ENCODE measurements at places on chromosomes 7 and 10. TPM values are rescaled to one million over a fixed set of nuclear protein-coding genes. Genes with fewer than 3 reads are reported as not detected.

SPDYE18 gene
- 0.16 TPM for polyA plus RNA-seq

RUFY2 gene
- polyA plus RNA-seq, result 11.2 TPM

HERPUD2 gene
- polyA plus RNA-seq, result 10.8 TPM

TMEM270 gene
- not detected for polyA plus RNA-seq

SLK gene
- polyA plus RNA-seq, result 15.5 TPM

MINDY4 gene
- polyA plus RNA-seq, result 10.0 TPM

WDFY4 gene
- not detected for polyA plus RNA-seq

FEZF1 gene
- polyA plus RNA-seq, result not detected

TMEM184A gene
- not detected for polyA plus RNA-seq

PDZD7 gene
- polyA plus RNA-seq, result 0.07 TPM

ADRA2A gene
- polyA plus RNA-seq, result not detected

PRSS2 gene
- polyA plus RNA-seq, result 1.4 TPM

ZNF736 gene
- 7.6 TPM for polyA plus RNA-seq

TMEM176A gene
- not detected for polyA plus RNA-seq

STAMBPL1 gene
- polyA plus RNA-seq, result not detected

AGAP6 gene
- 43.8 TPM for polyA plus RNA-seq

CADPS2 gene
- 0.08 TPM for polyA plus RNA-seq

MPLKIP gene
- polyA plus RNA-seq, result 121 TPM

NKX6-2 gene
- not detected for polyA plus RNA-seq

TACC2 gene
- not detected for polyA plus RNA-seq

NUTM2E gene
- not detected for polyA plus RNA-seq

UTF1 gene
- not detected for polyA plus RNA-seq

RNF133 gene
- polyA plus RNA-seq, result not detected

IFT22 gene
- 9.6 TPM for polyA plus RNA-seq

SCART1 gene
- 4.9 TPM for polyA plus RNA-seq

TLL2 gene
- polyA plus RNA-seq, result not detected

OGDHL gene
- 1.5 TPM for polyA plus RNA-seq

BTBD16 gene
- not detected for polyA plus RNA-seq

CLEC2L gene
- 5.3 TPM for polyA plus RNA-seq

CABCOCO1 gene
- polyA plus RNA-seq, result not detected

COL26A1 gene
- polyA plus RNA-seq, result not detected

FOXP2 gene
- not detected for polyA plus RNA-seq

TMEM176B gene
- polyA plus RNA-seq, result not detected

ELFN1 gene
- polyA plus RNA-seq, result 0.11 TPM

CDC14C gene
- polyA plus RNA-seq, result not detected

DYDC1 gene
- not detected for polyA plus RNA-seq

PHYHIPL gene
- polyA plus RNA-seq, result not detected

VWA2 gene
- not detected for polyA plus RNA-seq

ARHGAP22 gene
- polyA plus RNA-seq, result 19.3 TPM

DYDC2 gene
- not detected for polyA plus RNA-seq

SPDYE2 gene
- polyA plus RNA-seq, result not detected

VAX1 gene
- polyA plus RNA-seq, result not detected

ASB4 gene
- not detected for polyA plus RNA-seq

SPDYE5 gene
- not detected for polyA plus RNA-seq

EVX1 gene
- not detected for polyA plus RNA-seq

GIMAP5 gene
- polyA plus RNA-seq, result not detected

CALML3 gene
- not detected for polyA plus RNA-seq
